ENCODE measurements at places on chromosomes 12 and 14.

DNA sequence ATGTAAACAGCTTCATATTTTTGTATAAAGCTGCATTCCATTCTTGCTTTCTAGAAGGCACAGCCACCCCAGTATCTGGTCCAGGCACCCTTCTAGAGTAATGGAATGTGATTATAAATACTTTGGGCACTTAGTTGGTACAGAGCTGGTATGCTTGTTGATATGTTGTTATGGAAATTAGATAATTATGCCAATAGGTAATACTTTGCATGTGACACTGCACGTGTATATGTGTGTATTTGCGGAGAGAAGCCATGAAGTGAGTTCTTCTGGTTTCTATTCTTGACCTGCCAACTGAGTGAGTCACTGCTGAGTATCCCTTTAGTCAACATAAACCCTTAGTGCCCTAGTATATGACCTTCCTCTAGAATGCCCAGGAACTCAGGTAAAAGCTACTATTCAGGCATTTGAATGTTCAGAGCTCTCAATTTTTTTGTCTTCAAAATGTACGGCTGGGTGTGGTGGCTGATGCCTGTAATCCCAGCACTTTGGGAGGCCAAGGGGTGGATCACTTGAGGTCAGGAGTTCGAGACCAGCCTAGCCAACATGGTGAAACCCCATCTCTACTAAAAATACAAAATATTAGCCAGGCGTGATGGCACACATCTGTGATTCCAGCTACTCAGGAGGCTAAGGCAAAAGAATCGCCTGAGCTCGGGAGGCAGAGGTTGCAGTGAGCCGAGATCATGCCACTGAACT, 6.2 kb upstream of the TCP11L2 start:
- DNase-seq: peak; percentile 96

GRCh38 chr14:91228112-91229004, 16.1 kb downstream of the GPR68 start:
- no peak for DNase-seq

DNA sequence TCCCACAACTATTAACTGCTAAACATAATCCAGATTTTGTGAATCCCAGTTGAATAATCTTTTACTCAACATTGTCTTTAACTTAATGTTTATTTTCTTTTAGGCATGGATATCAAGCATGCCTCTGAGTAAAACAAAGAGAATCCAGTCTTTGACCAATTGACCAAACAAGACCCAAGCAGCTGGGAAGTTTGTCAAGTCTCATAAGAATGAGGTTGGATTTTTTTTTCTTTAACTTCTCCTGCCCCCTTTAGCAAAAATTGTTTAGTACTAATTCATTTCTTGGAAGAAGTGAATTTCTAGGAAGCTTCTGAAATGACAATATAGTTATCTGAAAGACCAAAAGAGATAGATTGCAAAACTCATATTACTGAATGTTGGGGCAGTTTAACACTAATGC, 89.9 kb downstream of the OTOGL start:
- DNase-seq: no peak

GRCh38 chr12:119115296-119115905, 63.3 kb upstream of the HSPB8 start:
- DNase-seq: peak; percentile 6

- DNase-seq: no peak
Measured at GRCh38 chr12:47942614-47943225, 20.7 kb upstream of the TMEM106C start.

DNA sequence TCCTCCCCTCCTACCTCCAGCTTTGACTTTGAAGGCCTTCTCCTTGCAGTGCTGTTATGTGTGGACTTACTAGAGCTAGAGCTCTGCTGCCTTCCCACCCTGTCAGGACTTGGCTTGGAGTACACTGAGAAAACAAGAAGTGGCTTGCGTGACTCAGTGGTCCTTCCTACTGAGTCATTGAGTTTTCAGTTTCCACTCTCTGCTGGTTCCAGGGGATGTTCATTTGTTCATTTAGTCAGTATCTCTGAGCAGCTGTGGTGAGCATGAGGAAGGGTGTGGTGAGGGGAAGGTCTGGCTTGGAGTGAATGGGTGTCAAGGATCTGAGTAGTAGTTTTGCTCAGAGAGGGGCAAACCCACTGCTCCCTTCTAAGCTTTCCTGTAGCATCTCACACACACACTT, 17.2 kb upstream of the ELK3 start:
- DNase-seq: peak; percentile 69

DNA sequence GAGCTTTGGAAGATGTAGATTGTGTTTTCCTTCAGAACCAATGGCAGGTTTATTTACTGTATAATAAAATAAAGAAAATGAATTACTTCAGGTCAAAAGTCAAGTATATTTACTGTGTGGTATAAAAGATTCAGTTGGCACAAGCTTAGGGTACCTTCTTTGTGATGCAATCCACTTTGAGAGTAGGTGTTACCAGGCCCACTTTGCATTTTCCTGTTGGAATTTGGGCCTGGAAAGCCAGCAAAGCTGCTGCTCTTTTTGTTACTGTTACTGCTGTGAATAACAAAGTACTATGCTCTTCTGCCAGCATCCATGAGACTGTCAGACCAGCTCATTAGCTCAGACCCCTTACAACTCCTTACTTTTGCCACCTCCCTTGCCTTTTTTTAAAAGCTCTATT, 649.0 kb upstream of the SEL1L start:
- DNase-seq: no peak

DNA sequence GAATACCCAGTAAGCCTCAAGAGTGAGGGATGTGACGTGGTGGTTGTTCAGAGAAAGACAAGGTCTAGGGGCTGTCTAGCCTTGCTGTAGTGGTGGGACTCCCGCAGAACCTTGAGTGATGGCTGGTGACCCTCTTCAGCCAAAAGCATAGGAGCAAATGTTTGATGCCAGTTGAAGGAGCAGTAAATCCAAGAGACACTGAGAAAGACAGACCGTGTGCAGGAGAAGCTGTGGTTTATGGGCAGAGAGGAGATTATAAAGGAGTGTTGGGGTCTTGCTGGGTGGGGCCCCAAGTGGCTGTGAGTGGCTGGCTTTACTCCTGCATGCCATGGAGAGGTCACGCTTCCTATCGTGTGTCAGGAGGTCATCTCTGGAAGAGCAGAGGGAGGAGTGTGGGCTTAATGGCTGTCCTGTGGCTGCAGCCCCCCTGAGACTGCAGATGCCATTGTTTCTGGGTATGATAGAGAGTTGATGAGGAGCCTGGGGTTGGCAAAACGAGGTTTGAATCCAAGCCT, 152.0 kb upstream of the CCND2 start:
- no peak for DNase-seq

GRCh38 chr12:57894399-57895292, 46.7 kb upstream of the ATP23 start:
- DNase-seq: no peak

DNA sequence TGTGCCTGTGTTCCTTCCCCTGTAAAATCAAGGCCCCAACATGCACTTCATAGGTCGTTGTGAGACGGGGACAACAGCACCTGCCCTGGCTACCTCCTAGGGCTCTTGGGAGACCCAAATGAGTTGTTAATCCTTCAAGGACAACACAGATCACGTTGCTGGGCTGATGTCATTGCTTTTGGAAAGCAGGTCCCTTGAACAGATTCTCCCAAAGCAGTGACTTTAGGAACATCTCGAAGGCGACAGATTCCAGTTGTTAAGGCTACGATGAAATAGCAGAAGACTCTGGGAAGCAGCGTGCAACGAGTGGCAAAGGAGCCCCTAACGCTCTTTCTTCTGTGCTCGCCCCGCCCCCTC, 26.2 kb upstream of the MAP1LC3B2 start:
- no peak for DNase-seq

GRCh38 chr12:4856596-4856995, 53.1 kb upstream of the KCNA1 start:
- DNase-seq: no peak

GRCh38 chr12:108879615-108880254, at the start of gene DAO:
Gene DAO (plus strand): TSS chr12:108880092. CDS start chr12:108885007, 4,915 bp downstream.
- DNase-seq: no peak

GRCh38 chr12:28425526-28425925, 235.3 kb downstream of the CCDC91 start:
- no peak for DNase-seq

- DNase-seq: no peak
Measured at GRCh38 chr12:122949816-122950675, 16.2 kb downstream of the ABCB9 start.

DNA sequence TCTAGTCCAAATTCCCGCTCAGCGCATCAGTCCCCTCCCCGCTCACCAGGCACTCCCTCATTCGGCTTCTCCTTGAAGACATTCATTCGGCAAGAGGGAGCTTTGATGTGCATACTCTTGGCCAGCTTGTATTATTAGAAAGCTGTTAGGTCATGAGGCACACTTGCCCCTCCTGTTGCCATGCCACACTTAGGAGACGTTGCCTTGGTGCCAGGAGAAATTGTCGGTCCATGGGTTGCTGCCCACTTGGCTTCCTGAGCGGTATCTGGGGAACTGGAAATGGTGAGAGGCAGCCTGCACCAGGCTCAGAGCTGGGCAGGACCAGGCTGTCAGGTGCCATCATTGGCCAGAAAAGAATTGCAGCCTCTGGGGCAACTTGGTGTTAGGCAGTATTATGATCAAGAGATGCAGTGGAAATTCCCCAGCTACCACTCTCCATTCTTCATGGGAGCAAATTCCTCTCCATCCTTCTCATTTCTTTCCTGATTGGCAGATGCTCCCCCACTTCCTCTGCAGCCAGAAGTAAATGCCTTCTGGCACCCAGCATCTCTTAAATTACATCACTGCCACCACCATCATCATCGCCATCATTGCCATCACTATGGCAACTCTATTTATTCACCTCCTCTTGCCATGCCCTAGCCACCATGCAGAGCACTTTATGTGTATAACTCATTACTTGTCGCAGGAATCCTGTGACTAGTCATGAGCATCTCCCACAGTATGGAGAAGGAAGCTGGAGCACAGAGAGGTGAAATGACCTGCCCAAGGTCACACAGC, 12.4 kb downstream of the CABP1 start:
- DNase-seq: no peak
